Spinal cord (tissue), 10 donors: ENCODE measurements at places on chromosomes 3 and 15. TPM values are rescaled to one million over a fixed set of nuclear protein-coding genes. Genes with fewer than 3 reads are reported as not detected.
A peak's percentile ranks its signal among the peaks of the same experiment; 100 is the strongest.

DNA sequence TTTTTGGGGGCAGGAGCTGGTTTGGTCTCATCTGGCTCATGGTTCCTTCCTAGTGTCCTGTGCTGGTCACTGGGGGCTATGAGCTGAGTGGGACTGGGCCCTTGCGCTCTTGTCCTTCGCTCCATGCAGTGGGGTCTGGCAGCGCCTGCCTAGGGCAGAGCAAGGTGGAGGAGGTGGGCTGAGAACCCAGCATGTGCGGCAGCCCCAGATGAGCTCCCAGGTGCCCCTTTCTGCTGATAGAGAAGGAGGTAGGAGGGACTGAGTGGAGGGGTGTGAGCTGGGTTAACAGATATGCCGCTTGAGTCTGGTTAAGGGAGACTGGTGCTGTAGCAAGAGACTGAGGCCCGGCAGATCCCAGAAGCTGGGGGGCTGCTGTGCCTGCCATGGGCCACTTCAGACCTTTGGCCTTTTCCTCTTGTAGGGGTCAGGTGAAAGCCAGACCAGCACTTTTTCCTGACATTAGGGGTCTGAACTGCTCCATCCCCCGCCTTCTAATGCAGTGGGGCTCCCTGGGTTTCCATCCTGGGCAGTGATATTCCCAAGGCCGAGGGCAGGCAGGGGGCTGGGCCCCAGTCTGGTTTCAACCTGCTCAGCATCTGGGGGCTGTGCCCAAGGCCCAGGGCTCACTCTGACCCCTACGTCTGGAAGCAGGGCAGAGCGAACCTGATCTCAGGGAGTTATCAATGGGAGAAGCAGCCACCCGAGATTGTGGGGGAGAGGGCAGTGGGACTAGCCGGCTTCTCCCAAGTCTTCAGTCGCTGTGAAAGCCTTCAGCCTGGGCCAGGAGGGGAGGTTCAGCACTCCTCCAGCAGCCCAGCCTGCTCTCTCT, 62.9 kb upstream of the PRR23C start:
- H3K27me3 ChIP-seq: peaks cover 11% of the 10 kb centered on the region

- peak overlapping the region; percentile 55 for H3K27ac ChIP-seq
- peaks cover 34% of the 10 kb centered on the region for H3K4me1 ChIP-seq
- H3K4me3 ChIP-seq: peak overlapping the region; percentile 50
- no peak for DNase-seq
These were observed 563 bp downstream of the PXYLP1 start for GRCh38 chr3:141231952-141232823.

GRCh38 chr3:53264718-53265117, 8.9 kb upstream of the TKT start:
- no peak overlapping the region for H3K27ac ChIP-seq
- no peaks in the 10 kb centered on the region for H3K27me3 ChIP-seq
- H3K36me3 ChIP-seq: no peaks in the 10 kb centered on the region
- H3K4me1 ChIP-seq: peaks cover 11% of the 10 kb centered on the region
- DNase-seq: no peak

DNA sequence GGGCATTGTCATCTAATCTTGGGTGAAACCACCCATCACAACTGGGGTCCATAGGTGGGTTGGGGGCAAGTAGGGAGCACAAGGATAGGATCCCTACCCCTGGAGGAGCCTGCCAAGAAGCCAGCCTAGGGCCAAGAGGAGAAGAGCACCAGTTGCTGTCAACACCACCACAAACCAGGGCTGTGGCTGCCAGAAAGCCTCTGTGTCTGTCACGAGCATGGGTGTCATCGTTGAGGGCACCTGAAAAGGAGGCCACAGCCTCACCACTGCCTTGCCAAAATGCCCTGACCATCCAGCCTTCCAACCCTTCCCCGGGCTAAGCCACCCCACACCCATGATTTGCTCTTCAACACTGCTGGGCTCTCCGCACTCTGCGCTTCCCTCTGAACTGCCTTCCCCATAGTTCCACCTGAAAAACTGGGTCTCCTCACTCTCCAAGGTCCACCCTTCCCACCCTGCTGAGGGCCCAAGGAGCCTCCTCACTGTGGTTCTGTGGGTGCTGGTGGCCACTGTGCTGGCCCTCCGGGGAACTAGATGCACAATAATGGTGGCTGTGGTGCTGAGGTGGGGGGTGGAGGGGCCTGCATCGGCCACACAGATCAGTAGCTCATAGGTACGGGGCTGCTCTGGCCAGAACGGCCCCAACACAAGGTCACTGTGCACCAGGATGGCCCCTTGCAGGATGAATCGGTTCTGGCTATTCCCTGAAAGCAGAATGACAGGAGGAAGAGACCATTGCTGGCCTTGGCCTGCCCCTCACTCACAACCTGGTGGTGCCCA, 6.2 kb upstream of the IP6K1 start:
- H3K27me3 ChIP-seq: no peaks in the 10 kb centered on the region
- no peaks in the 10 kb centered on the region for H3K4me1 ChIP-seq
- H3K4me3 ChIP-seq: no peak overlapping the region
- no peak overlapping the region for H3K27ac ChIP-seq
- no peak for DNase-seq
- no peaks in the 10 kb centered on the region for H3K36me3 ChIP-seq

DNA sequence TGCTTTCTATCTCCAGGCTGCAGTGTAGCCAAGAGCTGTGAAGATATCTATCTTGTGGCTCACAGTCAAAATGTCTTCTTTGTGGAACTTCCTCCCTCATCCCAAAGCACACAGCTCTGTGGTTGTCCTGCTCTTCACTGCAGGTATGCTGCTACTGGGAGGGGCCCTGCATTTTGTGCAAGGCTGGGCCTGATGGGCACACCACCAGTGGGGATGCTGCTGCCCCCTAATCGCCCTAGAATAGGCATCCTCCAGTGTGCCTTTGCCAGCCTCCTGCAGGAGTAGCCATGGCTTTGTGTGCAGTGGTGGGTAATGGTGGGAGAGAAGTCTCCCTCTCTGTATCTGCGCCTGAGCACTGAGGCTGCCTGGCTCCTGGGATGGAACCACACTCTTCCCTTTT, 297.3 kb downstream of the DOCK3 start:
- no peak overlapping the region for H3K27ac ChIP-seq
- no peaks in the 10 kb centered on the region for H3K27me3 ChIP-seq
- no peaks in the 10 kb centered on the region for H3K4me1 ChIP-seq
- H3K36me3 ChIP-seq: no peaks in the 10 kb centered on the region
- H3K4me3 ChIP-seq: no peak overlapping the region
- no peak for DNase-seq

DNA sequence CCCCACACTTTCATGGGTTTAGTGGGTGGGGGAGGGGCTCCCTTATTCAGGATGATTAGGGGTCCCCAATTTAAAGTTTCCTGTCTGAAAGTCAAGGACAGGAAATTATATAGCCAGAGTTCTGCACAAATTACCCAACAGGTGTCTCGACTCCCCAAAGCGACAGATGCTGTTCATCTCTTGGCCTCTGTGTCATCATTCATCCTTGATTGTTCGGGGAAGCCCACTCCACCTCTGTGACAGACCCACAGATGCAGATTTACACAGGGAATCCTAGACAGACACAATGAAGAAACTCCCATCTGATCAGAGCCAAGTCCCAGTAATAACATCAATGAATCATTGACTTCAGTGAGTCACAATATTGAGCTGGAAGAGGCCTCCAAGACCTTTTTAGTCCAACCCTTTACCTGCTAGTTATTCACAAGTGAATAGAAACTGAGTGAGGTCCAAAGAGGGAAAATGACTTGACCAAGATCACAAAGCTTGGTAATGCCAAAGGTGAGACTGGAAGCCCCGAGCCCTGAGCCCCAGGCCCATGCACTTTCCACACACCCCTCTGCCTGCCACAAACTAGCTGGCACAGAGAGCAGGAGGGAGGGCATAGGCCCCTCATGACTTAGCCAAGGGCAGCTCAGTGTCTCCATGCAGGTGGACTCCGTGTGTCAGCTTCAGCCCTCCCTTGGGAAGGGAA, 7.9 kb upstream of the SRP14 start:
- no peak for DNase-seq
- no peak overlapping the region for H3K4me3 ChIP-seq
- H3K36me3 ChIP-seq: peaks cover 5% of the 10 kb centered on the region
- peaks cover 27% of the 10 kb centered on the region for H3K4me1 ChIP-seq
- no peaks in the 10 kb centered on the region for H3K27me3 ChIP-seq
- peak overlapping the region; percentile 34 for H3K27ac ChIP-seq

DNA sequence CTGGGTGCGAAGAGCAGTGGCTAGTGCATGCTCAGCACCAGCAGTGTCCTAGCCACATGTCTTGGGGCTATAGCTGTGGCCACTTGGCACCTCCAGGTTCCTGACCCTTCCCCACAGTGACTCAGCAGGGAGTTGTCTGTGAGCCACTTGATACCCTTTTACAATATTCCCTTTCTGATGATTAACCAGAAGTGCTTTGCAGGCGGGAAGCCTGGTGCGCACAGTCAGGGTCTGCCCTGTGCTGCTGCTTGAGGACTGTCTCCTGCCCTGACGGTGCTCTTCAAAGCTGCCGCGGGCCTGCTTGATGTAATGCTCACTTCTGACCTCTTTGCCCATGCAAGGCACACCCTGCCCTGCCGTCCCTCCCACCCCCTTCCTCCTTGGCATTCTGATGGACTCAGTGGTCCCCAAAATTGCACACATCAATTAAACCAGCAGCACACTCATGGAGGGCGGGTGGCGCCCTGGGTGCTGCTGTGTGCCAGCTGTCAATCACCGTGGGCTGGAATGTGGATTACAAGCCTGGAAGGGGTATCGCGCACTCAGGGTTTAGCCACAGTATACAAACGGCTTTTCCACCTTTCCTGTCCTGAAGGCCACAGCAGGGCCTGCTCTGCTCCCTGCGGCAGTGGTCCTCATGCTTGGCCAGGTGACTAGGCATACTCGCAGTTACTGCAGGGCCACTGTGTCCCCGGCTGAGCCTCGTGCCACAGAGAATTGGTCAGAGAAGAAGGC, 40.9 kb upstream of the PCSK6 start:
- peaks cover 22% of the 10 kb centered on the region for H3K4me1 ChIP-seq
- H3K4me3 ChIP-seq: no peak overlapping the region
- H3K27ac ChIP-seq: no peak overlapping the region
- H3K27me3 ChIP-seq: no peaks in the 10 kb centered on the region
- no peak for DNase-seq
- no peaks in the 10 kb centered on the region for H3K36me3 ChIP-seq

DNA sequence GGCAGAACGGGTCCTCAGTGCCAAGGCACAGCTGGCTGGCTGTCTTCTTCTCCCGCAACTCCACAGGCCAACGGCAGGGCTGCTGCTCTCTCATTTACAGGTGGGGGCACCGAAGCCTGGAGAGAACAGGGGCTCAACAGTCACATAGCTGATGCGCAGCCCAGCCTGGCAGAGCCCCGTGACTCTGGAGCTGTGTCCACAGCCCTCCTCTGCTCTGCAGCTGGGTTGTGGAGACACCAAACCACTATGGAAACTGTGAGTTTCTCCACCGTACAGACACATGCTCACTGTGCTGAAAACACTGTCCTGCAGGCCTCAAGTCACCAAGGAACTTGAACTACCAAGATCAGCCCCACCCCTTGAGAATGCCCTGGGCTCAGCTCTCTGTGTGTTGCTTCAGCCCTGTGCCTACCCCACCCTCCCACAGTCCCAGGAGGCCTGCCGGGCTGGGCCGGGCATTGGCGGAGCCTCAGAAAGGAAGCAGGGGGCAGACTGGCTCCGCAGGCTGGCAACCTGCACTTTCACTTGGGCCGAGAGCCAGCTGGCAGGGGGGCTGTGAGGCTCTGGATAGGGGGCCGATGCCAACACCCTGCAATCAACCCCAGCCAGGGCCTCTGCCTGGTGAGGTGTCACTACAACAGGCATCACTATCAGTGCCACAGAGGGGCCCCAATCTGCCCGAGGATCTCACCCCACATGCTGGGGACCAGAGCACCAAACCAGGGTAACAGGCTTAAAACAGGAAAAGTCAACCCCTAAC, 113.7 kb upstream of the RPL32 start:
- DNase-seq: peak; percentile 86
- peaks cover 81% of the 10 kb centered on the region for H3K4me1 ChIP-seq
- no peak overlapping the region for H3K4me3 ChIP-seq
- H3K27me3 ChIP-seq: no peaks in the 10 kb centered on the region

DNA sequence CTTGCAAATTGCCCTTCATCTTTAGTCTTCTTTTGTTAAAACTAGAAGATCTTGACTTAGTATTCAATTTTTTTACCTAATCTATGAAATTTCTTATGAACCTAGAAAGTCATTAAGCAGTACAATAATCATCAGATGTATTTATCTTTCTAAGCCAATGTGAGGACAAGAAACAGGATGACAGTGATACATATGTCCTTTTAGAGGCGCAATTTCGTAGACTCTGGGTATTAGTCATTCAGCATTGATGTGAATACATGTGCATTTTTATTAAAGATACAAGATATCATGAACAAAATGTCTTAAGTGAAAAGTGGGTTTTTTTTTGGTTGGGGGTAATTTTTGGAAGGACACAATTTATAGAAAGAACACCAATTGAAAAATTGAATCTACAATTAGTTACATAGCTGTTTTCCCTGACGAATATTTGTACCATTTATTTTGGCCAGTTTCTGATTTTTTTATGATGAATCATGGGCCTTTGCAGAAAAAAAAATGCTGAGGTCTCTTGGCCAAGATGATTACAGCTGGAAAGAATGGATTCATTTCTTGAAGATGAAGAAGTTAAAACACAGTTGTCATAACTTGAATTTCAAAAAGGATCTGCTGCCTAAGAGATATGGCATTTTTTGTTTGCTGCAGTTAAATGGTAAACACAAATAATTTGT, 48.9 kb upstream of the AGTR1 start:
- no peak overlapping the region for H3K4me3 ChIP-seq
- H3K4me1 ChIP-seq: no peaks in the 10 kb centered on the region
- no peaks in the 10 kb centered on the region for H3K36me3 ChIP-seq
- no peaks in the 10 kb centered on the region for H3K27me3 ChIP-seq

- H3K27ac ChIP-seq: peak overlapping the region; percentile 44
- no peaks in the 10 kb centered on the region for H3K36me3 ChIP-seq
- DNase-seq: no peak
- H3K4me1 ChIP-seq: peaks cover 19% of the 10 kb centered on the region
- no peaks in the 10 kb centered on the region for H3K27me3 ChIP-seq
These were observed 13.8 kb upstream of the IL16 start for GRCh38 chr15:81182756-81183438.

DNA sequence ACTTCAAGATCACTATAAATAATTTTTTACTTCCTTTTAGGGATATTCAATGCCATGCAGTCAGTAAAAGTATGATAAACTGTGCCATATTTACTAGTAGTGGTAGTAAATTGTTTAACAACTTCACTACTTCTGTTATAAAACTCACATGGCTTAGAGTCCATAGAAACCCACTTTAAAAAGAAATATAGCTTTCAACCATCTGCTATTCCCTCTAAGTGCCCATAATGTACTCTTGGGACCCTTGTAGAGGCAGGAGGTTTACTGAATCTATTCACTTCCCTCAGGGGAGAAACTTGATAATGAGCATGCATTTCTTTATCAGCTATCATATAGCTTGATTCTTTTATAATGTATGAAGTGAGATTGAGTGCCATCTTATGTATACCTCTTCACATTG, 1448.4 kb upstream of the ALCAM start:
- H3K27ac ChIP-seq: no peak overlapping the region
- H3K4me3 ChIP-seq: no peak overlapping the region
- no peaks in the 10 kb centered on the region for H3K36me3 ChIP-seq
- H3K27me3 ChIP-seq: no peaks in the 10 kb centered on the region

- no peak overlapping the region for H3K27ac ChIP-seq
- H3K4me1 ChIP-seq: peaks cover 21% of the 10 kb centered on the region
- H3K27me3 ChIP-seq: no peaks in the 10 kb centered on the region
- H3K4me3 ChIP-seq: no peak overlapping the region
- no peak for DNase-seq
These were observed 178.8 kb downstream of the NSMCE3 start for GRCh38 chr15:29090617-29091466.

THSD4 gene
- 85.9 TPM for total RNA-seq

CLEC3B gene
- 101 TPM for total RNA-seq

LMOD3 gene
- total RNA-seq: 0.50 TPM

CCDC39 gene
- total RNA-seq: 6.2 TPM

APOD gene
- total RNA-seq: 155 TPM

IL5RA gene
- total RNA-seq: 5.7 TPM
